ENCODE measurements at places on chromosomes 16 and 17. TPM values are rescaled to one million over a fixed set of nuclear protein-coding genes. Genes with fewer than 3 reads are reported as not detected.
A peak's percentile ranks its signal among the peaks of the same experiment; 100 is the strongest.

DNA sequence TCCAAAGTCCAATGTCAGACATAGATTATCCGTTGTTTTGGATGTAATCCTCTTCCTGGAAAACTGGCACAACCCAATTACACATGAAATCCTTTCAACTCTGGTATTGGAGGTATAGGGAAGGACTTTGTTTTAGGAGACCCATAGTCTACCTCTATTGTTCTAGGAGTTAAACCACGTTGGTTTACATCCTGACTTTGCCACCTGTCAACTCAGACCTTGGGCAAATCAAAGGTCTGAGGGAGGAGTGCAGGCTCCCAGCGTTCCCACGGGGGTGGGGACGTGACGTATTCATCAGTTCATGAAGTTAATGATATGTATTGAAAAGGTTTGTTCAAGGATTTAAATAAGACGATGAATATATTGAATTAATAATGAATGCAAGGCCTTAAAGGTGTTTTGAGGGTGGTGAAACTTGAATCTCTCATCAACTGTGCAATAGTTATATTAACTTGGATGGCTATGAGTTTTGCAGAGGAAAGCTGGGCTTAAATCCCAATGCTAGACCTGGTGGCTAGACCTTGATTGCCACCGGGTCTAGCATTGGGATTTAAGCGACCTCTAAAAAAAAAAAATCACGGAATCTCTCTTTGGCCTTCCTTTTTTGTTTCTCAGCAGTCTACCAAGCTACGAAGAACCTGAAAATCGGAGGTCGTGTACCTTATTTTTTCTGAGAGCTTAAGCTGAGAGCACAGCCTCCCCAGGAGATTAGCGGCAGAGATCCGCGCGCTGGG, 744 bp upstream of the NF1 start:
- no peak for DNase-seq

- no peak for DNase-seq
Measured at GRCh38 chr16:72481419-72481818, 309.5 kb upstream of the PMFBP1 start.

GRCh38 chr17:12114686-12115418, 94.2 kb downstream of the MAP2K4 start:
- no peak for DNase-seq

DNA sequence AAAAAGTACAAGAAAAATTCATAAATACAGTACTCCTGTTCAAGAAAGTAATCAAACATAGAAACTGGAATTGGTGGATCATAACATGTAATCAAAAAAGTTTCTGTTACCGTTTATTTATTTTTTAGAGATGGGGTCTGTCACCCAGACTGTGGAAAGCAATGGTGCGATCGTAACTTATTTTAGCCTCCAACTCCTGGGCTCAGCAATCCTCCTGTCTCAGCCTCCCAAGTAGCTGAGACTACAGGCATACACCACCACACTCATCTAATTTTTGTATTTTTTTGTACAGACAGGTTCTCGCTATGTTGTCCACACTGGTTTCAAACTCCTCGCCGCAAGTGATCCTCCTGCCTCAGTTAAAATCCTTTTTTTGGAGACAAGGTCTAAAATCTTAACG, 22.5 kb downstream of the ARHGAP17 start:
- no peak for DNase-seq

DNA sequence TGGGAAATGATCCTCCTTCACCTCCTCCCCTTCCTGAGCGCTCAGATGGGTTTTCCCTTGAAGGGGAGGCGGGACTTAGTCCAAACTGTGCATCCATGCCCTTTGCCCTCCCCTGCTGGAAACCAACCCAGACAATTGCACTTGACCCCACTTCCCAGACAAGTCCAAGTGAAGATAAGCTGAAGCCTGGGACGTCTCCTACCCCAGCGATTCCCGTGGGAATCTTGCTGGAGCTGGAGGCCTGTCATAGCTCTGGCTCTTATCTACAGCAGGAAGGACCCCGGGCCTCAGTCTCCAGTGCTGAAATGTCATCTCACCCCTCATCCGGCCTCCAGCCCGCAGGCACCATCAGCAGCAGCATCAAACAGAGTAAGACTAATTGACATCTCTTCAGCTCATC, 6.5 kb upstream of the NGFR start:
- DNase-seq, result no peak

DNA sequence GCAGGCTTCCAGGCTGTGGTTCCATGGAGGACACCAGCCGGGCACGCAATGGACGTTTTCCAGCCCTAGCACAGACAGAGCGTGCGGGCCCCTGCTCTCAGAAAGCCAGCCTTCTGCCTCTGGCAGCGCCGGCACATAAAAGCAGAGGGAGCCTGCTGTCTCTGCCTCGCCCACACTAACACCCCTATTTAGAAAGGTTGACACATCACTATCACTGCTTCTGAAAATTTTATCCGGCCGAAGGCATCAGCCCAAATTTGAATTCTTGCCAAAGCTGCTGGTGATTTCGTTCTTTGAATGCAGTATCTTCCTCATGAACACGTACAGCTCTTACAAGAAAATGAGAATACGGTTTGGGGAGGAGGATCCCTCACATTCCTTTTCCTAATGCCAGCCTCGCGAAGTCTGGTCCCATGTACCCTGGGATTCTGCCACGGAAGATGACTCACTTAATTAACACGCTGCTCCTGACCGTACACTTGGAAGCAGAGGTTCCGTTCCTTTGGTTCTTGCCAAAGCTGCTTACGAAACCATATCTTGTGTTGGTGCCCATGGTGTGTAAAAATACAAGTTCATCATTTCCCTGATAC, 1.3 kb upstream of the RAB11FIP3 start:
- no peak for DNase-seq

- no peak for DNase-seq
Measured at GRCh38 chr17:38886643-38887010, 16.8 kb downstream of the LASP1 start.

DNA sequence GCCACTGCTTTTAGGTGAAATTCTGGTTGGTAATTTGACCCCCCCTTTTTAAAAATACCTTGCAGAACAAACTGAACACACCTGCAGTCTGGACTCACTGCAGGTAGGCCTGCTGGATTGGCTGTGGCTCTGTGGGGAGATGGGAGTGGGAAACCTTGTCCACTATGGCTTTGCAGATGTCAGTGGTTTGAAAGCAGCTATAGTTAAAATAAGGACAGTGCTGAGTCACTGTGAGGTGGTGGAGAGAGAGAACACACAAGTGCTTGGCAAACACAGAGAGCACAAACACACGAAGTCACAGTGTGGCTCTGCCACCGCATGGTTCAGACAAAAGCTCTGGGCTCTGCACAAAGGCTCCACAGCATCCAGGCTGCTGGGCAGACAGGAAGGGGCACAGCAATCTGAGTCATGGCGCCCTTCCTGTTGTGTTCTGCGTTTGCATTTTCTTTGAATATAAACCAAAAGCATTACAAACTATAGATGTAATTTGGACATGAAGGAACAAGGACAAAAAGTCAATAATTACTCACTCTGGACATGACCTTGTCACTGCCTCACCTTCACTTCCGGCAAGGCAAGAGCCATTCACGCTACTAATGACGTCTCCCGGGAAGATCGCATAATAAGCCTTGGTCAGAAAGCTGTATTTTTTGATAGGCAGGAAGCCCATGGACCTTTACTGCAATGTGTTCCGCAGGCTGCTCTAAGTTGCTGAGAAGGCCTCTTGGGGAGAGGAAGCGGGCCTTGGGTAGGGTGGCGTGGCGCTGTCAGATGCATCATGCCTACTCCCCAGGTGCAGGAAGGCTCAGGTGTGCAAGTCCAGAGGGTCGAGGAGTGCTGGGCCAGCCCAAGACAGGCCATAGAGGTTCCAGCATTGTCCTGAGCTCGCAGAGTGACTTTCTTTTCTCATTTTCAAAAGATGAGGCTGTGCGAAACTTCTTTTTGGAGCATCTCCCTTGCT, 60.1 kb upstream of the MED9 start:
- DNase-seq, result peak; percentile 68

DNA sequence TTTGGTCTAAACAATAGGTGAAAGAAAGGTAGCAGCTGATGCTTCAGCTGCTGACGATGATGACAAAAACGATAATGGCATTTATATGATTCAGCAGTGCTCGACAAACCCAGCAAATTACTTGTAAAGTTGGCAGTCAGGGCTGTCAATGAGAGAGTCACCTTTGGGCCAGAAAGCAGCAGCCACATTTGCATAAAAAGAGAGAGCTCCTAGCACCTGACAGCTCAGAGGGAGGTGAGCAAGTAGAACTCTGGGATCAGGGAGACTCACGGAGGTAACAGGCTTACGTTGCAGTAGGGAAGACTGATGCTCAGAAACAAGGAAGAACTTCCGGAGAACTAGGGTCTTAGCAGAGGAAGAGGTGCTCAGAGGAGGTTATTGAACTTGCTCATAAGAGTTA, 291.9 kb upstream of the ZFHX3 start:
- DNase-seq, result no peak

- no peak for DNase-seq
Measured at GRCh38 chr17:53032861-53033271, 789.9 kb upstream of the KIF2B start.

DNA sequence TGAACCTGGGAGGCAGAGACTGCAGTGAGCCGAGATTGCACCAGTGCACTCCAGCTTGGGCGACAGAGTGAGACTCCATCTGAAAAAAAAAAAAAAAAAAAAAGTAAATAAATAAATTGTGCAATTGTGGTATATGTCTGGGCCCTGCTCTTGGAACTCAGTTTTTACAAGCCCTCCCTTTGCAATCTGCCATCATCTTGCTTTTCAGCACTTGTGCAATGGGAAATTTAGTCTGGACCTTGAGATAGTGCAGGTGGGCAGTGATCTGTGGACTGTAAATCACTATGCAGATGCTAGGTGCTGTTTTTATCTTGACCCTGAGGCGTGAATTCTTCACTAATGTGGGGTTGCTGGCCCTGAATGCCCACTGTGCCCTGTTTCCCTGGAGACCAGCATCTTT, 6.5 kb upstream of the RAP1GAP2 start:
- no peak for DNase-seq

GRCh38 chr16:30736995-30737793, 11.0 kb upstream of the PHKG2 start:
- DNase-seq, result no peak

DNA sequence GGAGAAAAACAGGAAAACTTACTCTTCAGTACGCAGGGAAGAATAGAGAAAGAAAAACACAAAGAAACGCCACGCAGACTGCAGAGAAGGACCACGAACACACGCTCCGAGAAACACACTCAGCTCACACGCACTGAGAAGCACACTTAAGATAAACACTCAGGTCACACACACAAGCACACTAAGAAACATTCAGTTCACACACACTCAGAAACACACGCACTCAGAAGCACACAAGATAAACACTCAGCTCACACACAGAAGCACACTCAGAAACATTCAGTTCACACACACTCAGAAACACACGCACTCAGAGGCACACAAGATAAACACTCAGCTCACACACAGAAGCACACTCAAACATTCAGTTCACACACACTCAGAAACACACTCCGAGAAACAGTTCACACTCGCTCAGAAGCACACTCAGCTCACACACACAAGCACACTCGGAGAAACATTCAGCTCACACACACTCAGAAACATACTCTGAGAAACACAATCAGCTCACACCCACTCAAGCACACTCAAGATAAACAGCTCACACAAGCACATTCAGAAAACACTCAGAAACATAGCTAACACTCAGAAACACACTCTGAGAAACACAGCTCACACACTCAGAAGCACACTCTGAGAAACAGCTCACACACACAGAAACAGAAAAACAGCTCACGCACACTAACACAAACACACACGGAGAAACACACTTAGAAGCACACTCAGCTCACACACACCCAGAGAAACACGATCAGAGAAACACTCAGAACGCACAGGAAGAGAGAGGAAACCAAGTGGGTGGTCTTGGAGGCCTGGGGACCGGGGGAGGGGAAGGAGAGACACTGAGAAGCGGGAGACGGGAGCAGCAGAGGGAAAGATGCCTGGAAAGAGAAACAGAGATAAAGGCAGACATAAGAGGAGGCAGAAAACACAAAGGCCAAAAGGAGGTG, 908 bp downstream of the TMEM98 start:
- DNase-seq, result no peak

DNA sequence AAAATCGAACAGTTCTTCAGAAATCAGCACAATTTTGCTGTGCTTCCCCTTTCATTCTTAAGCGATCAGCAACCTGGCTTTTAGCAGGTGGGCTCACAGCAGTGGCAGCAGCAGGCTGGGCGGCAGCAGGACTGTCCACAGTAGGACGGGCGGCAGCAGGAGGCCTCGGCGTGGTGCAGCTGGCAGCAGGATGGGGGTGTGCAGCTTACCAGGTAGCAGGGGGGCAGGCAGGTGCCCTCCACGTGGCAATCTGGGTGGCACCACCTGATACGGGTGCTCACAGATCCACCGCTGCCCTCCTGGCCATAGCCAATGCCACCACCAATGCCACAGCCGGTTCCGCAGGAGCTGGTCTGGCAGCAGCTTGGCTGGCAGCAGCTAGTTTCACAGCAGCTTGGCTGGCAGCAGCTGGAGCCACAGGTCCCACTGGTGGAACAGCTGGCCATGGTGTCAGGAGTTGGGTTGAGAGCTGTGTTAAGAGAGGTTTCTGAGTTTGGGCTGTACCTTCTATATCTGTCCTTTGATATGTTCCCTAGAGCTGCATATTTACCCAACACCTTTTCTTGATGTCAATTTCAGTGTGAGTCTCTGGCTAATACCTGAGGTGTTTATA, at the start of gene KRTAP1-4:
Gene KRTAP1-4, minus strand, starts transcription at position 563 of the 613 bp plus-strand sequence. Its CDS starts 117 bp downstream, at position 446.
- no peak for DNase-seq

- DNase-seq, result no peak
Measured at GRCh38 chr17:4999430-5000093, 1.8 kb downstream of the KIF1C start.

DNA sequence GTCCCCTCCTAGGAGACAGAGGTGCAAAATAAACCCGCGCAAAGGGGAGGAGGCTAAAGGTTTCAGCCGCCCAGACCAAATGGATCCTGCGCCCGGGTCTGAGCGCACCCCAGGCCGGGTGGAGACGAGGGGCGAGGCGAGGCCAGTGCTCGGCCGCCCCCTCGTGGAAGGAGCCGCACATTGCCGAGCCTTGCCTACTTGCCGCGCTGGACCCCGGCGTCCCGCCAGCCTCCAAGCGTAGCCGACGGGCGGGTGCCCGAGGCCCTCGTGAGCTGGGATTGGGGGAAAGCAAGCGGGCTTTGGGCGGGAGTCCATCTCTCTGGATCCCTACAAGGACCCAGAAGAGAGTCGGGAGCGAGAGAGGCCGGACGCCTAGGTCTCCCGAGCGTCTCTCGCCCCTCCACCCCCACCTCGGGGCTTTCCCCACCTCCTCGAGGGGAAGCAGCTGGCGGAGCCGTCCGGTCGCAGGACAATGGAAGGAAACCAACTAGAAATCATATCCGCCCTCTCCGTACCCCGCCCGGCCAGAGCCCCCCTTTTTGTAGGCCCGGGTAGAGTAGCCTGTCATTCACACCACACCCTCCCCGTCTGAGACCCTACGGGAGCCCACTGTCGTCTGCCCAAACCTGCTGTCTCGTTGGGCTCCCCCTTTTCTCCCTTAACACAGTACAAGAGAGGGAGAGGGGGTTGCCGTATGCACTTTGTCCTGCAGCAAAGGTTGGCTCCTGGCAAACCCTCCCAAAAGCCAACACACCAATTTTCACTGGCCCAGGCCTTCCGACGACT, 664 bp upstream of the BCL6B start:
- peak; percentile 95 for DNase-seq

Gene NXN
- total RNA-seq, result 0.28 TPM

Gene TVP23A
- total RNA-seq, result not detected

Measured in activated CD4-positive, alpha-beta T cell treated with anti-CD3 and anti-CD28 coated beads, Interleukin-2, amount 10 ng/mL, durations not matched to agents 24 days and 14 days (primary cell).